Kidney glomerular epithelial cell (primary cell): ENCODE measurements at places on chromosomes 4 and X.
A peak's percentile ranks its signal among the peaks of the same experiment; 100 is the strongest.

GRCh38 chr4:98555798-98556445 is 102.5 kb downstream of the TSPAN5 start:
- DNase-seq = no peak

DNA sequence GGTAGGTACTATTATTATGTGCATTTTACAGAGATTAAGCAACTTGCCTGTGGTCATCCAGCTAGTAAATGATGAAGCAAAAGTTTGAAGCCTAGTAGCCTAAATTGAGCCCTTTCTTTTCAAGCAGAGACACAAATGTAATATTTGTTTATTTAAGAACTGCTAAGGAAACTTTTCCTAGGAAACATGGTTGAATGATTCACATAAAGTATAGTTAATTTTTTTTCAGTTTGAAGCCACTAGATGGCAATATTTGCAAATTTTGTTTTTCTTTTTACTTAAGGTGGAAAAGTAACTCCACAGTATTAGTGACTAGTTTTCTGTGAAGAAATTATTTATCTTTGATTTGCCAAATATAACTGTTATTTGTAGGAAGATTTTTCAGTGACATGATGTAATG is 52.8 kb upstream of the ANKRD17 start:
- peak; percentile 12 for DNase-seq

GRCh38 chrX:115564243-115564642 is 3.3 kb downstream of the PLS3 start:
- no peak for DNase-seq

DNA sequence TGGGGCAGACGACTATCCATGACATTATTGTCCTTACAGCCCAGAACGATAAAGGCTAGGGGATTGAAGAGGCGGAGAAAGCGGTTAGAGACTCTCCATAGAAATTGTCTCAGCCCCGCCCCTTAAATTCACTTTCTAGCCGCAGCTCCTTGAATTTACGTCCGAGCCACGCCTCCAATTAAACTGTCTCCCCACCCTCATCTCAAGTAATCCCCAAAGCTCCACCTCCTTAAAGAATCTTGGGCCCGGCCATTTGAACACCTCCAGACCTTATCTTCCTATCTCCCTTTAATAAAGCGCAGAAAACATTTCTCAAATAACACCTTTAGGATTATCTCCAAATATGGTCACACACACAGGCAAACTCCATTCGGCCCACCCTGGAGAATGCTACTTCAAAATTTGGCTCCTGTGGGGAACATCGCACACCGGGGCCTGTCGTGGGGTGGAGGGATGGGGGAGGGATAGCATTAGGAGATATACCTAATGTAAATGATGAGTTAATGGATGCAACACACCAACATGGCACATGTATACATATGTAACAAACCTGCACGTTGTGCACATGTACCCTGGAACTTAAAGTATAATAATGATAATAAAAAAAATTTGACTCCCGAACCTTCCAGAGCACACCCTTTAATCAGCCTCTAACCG is 7.2 kb upstream of the MAGIX start:
- peak; percentile 24 for DNase-seq

GRCh38 chr4:74125029-74125428 is 26.0 kb upstream of the CXCL2 start:
- DNase-seq = no peak

GRCh38 chr4:15847746-15848145 is 69.6 kb downstream of the CD38 start:
- DNase-seq = no peak

- no peak for DNase-seq
Observed at GRCh38 chr4:190018201-190018920, 8.7 kb downstream of the FRG2 start.

- no peak for DNase-seq
Observed at GRCh38 chr4:141328560-141329173, 108.0 kb downstream of the ZNF330 start.

DNA sequence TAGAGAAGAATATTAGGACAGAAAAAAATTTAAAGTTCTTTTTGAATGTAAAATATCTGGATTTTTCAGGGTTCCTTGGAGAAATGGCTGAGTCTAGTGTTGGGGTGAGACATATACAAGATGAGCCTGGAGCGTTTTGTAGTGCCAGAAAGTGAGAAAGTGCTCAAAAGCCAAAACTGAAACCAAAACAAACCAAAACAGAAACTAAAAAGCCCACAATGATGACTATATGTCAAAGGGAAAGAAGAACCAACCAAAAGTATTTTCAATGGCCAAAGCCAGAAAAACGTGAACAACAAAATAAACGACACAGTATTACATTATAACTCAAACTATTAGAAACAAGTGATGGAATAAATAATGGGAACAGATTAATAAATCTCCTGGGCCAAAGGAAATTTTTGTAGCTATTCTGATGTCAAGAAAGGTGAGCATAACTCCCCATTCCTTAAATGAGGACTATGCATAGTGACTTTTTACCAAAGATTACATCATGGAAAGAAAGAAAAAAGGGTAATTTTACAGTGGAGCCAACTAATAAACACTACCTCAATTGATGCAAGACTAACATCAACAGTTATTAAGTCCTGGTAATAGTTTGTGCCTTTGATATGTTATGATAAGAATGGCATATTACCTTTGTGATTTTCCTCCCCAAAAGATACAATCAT is 1137.6 kb downstream of the C4orf33 start:
- DNase-seq = no peak

DNA sequence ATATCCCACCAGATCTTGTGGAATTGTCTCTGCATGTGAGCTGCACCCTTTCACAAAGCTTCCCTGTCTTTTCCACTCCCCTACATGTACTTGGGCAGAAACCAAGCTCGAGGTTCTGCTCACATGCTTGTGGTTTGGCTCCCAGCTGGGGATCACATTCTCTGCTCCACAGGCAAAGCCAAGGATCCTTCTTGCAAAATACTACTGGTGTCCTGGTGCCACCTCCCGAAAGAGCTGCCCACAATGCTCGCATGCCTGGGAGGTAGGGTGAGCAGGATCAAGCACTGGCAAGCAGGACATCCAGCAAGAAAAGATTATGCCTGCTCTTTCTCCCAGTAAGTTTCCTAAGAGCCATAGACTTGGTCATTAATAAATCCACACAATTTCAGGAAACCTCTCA is 45.1 kb upstream of the PPARGC1A start:
- DNase-seq = peak; percentile 81
